ENCODE measurements at places on chromosomes 4 and X.

DNA sequence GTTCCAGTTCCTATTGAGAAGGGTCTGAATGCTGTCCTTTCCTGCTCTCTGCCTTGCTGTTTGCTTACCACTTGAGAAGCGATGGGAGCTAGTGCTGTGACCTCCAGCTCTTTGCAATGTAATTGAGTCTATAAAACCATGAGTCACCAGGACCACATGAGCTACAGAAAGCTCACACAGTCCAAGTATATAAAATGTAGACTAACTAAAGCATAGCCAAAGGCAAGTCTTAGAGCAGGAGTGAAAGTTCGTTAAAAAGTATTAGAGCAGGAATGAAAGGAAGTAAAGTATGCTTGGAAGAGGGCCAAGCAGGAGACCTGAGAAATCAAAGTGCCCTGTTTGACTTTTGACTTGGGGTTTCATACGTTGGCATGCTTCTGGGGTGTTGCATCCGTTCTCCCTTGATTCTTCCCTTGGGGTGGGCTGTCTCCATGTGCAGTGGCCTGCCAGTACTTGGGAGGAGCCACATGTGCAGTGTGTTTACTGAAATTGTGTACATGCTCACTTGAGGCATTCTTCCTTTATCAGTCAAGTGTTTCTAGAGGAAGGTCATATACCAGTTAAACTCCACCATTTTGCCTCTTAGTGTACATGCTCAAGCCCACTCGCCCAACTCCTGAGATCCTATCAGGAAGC, 71.3 kb upstream of the KIT start:
- DNase-seq = no peak

- DNase-seq = no peak
Measured at GRCh38 chr4:102522031-102522440, 20.9 kb downstream of the NFKB1 start.

DNA sequence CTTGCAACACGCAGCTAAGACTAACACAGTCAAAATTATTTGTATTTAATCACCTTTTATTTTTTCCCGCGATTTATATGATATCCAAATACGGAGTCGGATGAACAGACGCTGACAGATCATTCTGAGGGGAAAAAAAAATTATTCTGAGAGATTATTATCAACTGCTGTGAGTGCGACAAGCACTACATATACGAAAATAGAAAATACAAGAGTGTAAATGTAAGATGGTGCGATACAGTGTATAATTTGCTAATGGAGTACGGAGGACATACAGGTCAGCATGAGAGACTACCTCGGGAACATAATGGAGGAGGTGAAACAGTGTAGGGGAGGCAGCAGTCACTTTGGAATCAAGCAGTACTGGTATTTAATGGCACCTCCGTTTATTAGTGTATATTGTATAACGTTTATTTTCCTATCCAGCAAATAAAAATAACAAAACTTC, 2.8 kb upstream of the LIN54 start:
- no peak for DNase-seq

- DNase-seq = no peak
Measured at GRCh38 chrX:44550563-44550962, 7.9 kb upstream of the FUNDC1 start.

- no peak for DNase-seq
Measured at GRCh38 chrX:95056901-95057300, 1382.9 kb downstream of the FAM133A start.

All from lung microvascular endothelial cell (primary cell).